Uterus (tissue), 4 donors: ENCODE measurements at places on chromosomes 6 and 20. TPM values are rescaled to one million over a fixed set of nuclear protein-coding genes. Genes with fewer than 3 reads are reported as not detected.

DYNLT2 gene
- total RNA-seq, result 3.0 TPM

DNA sequence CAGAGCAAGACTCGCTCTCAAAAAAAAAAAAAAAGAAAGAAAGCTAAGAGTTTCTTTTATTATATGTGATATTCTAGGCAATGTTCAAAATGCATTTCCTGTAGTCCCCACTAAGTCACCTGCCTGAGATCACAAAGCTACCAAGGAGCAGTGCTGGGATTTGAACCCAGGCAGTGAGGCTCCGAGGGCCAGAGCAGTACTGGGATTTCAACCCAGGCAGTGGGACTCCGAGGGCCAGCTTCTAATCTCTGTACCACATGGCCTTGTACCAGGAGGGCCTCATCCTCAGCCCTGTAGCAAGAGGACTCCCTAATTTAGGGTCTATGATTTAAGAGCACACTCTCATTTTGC lies 39.7 kb downstream of the ZMYND8 start:
- no peaks in the 10 kb centered on the region for H3K27me3 ChIP-seq
- no peak for DNase-seq
- H3K36me3 ChIP-seq, result no peaks in the 10 kb centered on the region
- no peak overlapping the region for H3K4me3 ChIP-seq
- H3K27ac ChIP-seq, result peak overlapping the region; percentile 93

DNA sequence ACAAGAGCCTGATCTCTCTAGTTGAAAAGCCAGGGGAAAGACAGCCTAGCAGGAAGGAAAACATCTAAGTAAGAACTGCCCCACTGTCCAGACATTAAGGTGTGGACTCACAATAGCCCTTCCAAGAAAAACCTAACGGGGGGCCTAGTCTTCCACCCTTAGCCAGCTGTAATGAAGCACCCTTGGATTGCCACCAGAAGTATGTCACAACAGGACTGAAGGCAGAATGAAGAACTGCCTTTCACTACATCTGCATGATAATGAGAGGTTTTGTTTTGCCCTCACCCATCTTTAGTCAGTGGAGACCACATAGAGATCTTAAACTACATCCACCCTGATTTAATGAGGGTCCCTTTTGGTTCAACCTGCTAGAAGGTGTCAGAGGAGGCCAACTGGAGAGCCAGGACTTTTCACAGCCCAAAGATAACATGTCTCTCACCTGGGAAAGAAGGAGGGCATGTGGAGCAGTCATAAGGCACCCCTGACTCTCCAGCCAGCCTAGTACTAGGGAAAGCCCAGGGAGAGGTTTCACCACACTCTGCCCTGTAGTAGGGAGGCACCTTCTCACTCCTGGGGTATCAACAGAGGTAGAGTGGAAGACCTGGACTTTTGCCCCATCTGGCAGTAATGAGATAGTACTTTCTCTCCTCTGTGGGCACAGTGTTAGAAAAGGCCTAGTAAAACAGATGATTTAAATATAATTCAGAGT lies 1017.4 kb upstream of the MANEA start:
- no peaks in the 10 kb centered on the region for H3K36me3 ChIP-seq
- H3K27ac ChIP-seq, result no peak overlapping the region
- no peak for DNase-seq
- H3K4me1 ChIP-seq, result no peaks in the 10 kb centered on the region

BPIFB2 gene
- total RNA-seq, result not detected

CST7 gene
- total RNA-seq, result 1.2 TPM

GRCh38 chr6:3911614-3912336 lies 62.6 kb downstream of the FAM50B start:
- peak overlapping the region; percentile 82 for H3K27ac ChIP-seq
- no peak overlapping the region for H3K4me3 ChIP-seq
- peaks cover 8% of the 10 kb centered on the region for H3K4me1 ChIP-seq
- H3K36me3 ChIP-seq, result no peaks in the 10 kb centered on the region

GRCh38 chr20:19304886-19305415 lies 92.5 kb downstream of the SLC24A3 start:
- no peak for DNase-seq
- no peak overlapping the region for H3K4me3 ChIP-seq
- no peaks in the 10 kb centered on the region for H3K27me3 ChIP-seq
- H3K36me3 ChIP-seq, result no peaks in the 10 kb centered on the region

GRCh38 chr6:28137505-28137981 lies 4.1 kb upstream of the ZKSCAN8 start:
- no peak for DNase-seq
- no peaks in the 10 kb centered on the region for H3K36me3 ChIP-seq
- H3K27ac ChIP-seq, result peak overlapping the region; percentile 98
- peak overlapping the region; percentile 93 for H3K4me3 ChIP-seq
- no peaks in the 10 kb centered on the region for H3K27me3 ChIP-seq

DNA sequence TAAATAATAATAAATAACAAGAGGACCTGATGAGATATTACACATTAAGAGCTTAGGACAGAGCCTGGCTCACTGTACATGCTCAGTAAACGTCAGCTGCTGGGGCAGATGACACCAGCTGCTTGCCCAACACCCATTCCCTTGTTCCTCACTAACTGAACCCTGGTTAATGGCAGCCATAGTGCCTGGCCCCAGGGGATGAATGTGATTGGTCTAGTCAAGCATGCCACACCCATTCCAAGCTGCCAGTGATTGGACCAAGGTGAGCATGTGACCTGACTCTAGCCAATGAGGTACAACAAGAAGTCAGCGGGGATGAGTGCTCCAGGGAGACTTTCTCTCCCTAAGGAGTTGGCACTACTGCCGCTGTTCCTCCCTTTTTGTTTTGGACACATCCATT lies 85.1 kb upstream of the PTPN1 start:
- no peak overlapping the region for H3K27ac ChIP-seq
- H3K36me3 ChIP-seq, result no peaks in the 10 kb centered on the region
- no peaks in the 10 kb centered on the region for H3K27me3 ChIP-seq
- H3K4me3 ChIP-seq, result no peak overlapping the region

DNA sequence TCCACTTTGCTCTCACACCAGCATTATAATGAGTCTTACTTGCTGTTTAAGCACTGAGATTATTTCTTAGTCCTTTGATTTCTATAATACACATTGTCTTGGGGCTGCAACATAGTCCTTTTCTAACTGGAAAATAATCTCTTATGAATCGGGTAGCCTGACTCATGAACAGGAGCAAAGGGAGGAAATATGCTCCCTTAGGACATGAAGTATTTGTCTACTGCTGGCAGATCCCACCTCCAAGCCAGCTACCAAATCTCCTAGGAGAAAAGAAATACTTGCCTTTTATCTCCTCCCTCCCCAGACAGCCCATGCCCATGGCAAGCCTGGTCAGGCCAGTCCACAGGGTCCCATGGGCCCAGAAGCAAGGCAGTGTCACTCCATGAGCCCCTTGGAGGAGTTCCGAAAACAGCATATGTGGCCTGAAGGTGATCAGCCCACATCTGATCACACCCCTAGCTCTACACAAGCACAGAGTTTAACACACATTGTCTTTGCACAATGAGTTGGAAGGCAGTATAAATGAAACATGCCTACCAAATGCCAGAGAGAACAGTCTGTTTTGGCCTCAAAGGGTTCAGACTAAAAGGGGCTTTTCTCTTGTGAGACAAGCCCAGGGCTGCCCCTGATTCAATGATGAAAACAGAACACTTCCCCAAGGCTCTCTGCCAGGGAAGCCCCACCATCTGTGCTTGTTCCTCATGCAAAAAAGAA lies 37.1 kb upstream of the SLC4A11 start:
- H3K4me1 ChIP-seq, result no peaks in the 10 kb centered on the region
- no peaks in the 10 kb centered on the region for H3K36me3 ChIP-seq
- no peaks in the 10 kb centered on the region for H3K27me3 ChIP-seq
- no peak overlapping the region for H3K4me3 ChIP-seq
- H3K27ac ChIP-seq, result no peak overlapping the region

RARS2 gene
- total RNA-seq, result 15.6 TPM
